ENCODE measurements at places on chromosomes 4 and X.
A peak's percentile ranks its signal among the peaks of the same experiment; 100 is the strongest.

DNA sequence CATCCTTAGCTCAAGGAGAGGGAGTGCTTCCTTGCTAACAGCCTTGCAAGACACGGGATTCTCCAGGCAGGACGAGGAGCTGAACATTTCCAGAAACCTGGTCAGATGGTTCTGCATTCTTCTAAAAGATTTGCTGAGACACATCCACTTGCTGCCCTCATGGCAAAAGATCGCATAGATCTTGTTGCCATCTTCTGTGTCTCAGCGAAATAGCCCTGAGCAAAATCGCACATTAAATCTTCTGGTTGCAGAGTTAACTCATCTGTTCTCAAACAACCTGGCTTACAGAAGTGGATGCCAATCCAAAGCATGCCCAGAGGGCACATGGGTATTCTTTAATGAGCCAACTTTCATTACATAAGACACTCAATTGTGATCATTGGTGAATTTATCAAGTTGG is 167.5 kb downstream of the PRKX start:
- DNase-seq, result no peak

DNA sequence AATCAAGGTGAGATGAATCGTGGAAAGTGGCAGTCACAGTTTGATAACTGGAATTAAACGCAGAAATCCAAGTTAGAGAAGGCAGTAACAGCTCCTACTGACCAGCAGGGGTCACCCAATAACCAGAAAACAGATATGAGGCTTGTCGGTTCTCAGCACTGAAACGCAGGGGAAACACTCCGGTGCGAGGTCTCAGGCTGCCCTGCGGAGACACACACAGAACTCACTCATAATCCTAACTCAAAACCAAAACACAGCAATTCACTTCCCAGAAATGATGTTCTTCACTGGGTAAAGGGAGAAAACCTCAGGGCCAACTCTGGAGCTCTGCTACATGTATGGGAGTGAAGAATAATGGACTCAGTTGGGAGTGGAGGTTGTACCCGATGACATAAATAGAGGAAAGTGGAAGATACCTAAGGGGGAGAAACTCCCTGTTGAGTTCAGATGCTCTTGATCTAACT is 384.4 kb downstream of the RAPGEF2 start:
- DNase-seq, result peak; percentile 54

DNA sequence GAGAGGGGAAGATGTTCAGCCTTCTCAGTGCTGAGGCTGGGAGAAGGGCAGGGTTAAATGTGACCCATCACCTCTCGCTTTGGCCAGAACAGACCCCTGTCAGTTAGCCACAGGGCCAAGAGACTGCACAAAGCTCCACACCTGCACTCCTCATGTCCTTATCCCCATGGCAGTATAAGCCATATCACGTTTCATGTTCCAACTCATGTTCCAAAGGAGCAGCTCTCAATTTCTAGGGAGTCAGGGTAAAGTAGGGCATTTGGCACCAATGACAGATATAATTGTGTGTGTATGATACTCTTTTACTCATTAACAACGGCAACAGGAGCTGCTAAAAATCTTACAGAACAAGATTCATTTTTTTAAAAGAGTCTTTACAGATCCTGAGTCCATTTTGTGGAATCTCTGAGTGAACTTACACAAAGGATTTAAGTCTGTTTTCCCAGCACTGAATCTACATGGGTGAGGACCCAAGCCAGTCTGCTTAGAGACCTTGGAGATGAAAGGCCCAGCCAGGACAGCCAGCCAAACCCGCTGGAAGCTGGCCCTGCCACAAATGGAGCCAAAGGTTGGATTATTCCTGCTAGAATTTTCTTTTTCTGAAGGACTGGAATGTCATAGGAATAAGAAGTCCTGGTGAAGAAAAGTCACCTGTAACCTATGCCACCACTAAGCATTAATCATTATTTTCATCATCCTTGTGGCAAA is 129.1 kb upstream of the SMAD1 start:
- DNase-seq, result no peak

DNA sequence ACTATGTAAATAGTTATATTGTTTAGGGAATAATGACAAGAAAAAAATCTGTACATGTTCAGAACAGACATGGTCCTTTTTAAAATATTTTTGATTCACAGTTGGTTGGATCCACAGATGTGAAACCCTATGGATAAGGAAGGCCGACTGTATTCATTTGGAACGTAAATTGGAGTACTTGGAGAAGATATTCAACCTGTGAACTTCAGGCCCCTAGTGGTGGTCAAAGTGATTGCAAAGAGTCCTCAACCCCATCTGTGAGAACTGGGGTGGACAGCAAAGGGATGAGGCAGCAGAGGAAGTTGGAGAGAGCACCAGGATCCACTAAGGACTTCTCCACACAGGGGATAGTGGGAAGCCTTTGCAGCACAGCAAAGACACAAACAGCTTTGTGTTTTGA is 6.2 kb upstream of the CXCL13 start:
- no peak for DNase-seq

DNA sequence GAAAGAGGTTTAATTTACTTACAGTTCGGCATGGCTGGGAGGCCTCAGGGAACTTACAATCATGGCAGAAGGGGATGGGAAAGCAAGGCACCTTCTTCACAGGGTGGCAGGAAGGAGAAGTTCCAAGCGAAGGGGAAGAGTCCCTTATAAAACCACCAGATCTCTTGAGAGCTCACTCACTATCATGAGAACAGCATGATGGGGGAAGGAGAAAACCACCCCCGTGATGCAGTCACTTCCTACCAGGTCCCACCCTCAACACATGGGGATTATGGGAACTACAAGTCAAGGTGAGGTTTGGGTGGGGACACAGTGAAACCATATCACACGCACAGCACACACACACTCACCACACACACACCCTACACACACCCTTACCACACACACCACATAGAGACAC is 104.3 kb downstream of the DCTD start:
- no peak for DNase-seq

GRCh38 chr4:158817562-158818296 is 48.9 kb downstream of the FNIP2 start:
- DNase-seq, result no peak

DNA sequence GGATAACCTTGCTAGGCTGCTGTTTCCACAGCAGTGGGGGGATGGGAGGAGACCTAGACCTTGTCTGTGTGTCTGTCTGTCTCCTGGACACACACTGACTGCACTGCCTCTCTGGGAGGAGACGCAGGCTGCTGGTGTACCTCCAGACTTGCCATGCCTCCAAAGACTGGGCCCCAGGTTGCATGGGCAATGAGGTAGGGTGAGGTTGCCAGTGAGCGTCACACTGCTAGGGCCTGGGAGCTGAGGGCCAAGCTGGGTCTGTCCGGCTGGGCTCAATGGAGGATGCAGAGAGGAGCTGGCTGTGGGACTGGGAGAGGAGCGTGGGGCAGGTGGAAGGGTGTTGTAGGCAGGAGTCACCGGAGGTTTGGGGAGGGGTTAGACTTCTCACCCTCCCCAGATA is 16.6 kb downstream of the MAGED2 start:
- no peak for DNase-seq

DNA sequence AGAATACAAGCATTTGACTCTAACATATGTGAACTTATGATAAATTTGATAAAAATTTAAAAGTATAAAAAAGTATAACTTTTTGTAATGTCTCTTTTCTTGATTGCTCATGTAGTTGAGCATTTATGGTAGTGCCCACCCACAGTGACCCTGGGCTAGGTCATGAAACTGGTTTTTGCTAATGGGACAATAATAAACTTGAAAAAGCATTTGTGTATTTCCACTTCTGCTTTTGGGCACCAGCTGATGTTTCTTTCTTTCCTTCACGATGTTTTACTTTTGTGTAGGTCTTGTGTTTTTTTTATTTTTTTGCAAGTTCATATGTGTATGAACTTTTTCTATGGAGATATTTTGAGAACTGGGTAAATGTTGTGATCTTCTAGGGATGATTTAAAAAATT is 313.1 kb downstream of the CBLL2 start:
- no peak for DNase-seq

DNA sequence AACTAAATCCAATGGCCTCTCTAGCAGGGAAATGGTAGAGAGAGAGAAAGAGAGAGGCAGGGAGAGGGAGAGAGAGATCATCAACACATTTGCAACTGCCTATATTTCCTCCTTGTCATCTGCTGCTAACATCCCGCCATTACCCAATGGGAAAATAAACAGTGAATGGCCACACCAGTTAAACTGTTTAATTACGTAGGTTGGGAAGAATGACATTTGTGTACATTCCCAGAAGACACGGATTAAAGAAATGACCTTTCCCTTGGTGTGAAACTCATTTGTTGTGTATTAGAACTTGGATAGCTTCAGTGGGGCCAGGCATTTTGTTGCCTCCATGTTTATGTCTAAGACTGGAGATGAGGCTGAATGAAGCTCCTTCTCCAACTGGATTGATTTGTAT is 95.8 kb upstream of the GPC4 start:
- DNase-seq, result no peak

DNA sequence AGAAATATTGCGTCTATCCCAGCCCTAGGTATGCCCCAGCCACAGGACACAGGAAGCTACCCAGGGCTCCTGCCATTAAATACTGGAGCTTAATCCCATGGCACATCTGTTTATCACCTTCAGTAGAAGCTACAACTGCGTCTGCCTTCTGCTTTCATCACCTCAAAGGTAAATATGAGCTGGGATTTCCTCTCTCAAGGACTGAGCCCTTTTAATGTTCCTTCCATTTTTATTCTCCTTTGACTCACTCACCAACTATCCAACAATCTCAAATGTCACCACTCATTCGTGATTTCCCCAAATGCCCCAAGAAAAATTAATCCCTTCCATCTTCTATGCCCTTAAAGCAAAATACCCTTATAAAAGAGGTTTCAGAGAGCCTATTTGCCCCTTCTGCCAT is 1.8 kb upstream of the MID1 start:
- no peak for DNase-seq

DNA sequence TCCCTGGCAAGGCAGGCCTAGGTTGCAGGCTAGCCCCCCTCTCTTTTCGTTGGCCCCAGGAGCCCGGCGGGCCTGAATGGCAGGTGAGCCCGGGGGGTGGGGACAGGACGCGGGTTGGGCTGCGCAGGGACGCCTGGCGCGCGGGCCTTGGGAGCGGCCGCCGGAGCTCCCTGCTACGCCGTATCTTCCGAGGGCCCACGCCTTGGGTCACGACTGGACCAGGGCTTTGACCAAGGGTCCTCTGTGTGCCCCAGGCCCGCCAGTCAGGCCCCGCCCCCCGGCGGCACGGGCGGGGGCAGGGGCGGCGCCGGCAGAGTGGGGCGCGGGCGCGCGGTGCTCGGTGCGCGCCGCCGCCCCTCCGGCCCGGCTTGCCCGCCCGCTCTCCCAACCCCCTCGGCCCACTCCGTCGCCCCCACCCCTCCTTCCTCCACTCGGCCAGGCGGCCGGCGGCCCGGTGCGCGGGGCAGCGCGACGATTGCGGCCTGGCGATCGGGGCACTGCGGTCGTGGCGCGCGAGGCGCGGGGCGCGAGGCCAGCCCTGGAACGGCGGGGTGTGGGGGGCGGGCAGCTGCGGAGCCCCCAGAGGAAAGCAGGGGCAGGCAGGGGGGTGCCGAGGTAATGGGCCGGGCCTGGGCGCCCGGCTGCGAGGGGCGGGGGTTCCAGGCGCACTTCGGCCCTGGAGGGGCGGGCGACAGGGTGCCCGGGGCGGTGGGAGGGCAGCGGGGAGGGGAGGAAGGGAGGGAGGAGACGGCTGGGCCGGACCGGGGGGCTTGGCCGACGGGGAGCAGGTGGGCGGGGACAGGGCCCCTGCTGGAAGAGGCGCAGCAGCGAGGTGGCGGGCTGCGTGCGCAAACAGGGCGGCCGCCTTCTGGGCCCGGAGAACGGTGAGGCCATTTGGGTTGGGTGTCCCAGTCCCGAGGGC is at the start of gene PRRG3:
Gene PRRG3 (plus strand): TSS at position 798 of the 922 bp plus-strand sequence. CDS start 3,357 bp downstream, outside the sequence.
- DNase-seq, result peak; percentile 29

GRCh38 chr4:83589279-83589678 is 53.4 kb downstream of the GPAT3 start:
- DNase-seq, result no peak

DNA sequence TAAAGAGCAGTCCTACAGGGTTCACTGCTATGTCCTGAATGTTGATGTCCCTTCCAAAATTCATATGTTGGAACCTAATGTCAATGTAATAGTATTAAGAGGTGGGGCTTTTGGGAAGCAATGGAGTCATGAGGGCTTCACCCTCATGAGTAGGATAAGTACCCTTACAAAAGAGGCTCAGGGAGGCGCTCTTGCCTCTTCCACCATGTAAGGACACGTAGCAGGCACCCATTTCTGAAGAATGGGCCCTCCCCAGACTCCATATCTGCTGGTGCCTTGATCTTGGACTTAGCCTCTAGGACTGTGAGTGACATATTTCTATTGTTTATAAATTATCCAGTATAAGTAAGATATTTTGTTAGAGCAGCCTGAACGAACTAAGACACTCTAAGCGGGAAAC is 15.8 kb downstream of the MED28 start:
- no peak for DNase-seq

DNA sequence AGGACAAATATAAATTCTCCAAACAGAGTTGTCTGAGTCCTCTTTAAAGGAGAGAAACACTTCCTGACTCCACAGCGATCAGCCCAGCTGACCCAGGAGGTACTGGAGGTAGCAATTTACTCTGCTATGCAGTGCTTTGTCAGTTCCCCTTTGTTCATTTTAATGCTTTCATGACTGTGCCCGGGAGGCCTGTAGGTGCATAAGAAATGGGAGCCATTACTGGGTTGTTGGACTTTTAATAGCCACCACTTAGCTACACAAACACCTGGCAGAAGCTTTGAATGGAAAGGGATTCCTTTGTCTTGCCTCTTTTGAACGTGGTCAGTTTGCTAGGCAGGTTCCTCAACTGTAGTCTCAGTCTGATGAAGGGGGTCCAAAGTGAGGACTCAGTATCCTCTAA is 59.0 kb upstream of the AFF2 start:
- no peak for DNase-seq

GRCh38 chrX:69231903-69232302 is 66.7 kb upstream of the PJA1 start:
- no peak for DNase-seq

DNA sequence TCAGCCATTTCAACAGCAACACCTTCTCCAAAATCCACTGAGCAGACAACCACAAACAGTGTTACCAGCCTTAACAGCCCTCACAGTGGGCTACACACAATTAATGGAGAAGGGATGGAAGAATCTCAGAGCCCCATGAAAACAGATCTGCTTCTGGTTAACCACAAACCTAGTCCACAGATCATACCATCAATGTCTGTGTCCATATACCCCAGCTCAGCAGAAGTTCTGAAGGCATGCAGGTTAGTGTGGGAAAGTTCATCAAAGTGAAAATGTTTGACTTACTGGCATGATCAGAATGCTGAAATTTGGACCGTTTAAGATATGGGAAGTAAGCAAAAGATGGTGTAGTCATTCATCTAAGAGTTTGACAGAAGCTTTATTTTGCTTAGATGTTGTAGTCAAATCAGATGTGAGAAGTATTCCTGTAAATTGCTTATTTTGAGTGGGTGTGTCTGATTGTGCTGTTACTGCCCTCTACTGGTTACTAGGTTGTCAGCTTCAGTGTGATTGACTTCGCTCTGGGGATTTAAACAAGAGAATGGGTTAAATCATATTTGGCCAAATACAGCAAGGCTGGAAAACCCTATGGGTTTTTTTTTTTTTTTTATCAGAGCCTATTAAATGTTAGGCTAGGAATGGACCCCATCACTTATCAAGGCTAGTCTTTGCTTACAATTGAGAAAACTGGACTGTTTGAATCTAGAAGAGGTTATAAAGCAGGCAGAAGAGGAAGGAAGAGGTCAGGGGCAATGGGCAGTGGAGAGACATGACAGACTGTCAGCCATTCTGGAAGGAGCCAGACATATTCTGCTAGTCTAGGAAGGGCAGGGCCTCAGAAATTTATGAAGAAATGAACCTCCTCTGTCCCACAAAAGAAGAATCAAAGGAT is 130.3 kb downstream of the DIPK2B start:
- DNase-seq, result peak; percentile 2

GRCh38 chr4:83019794-83020494 is 9.3 kb upstream of the LIN54 start:
- no peak for DNase-seq
